Keratinocyte (primary cell): ENCODE measurements at places on chromosomes 11 and 22.

GRCh38 chr22:11628651-11629511 lies 3899.1 kb upstream of the OR11H1 start:
- H3K36me3 ChIP-seq = no peaks in the 10 kb centered on the region
- H3K4me1 ChIP-seq = no peaks in the 10 kb centered on the region
- H3K27me3 ChIP-seq = no peaks in the 10 kb centered on the region
- H3K4me3 ChIP-seq = no peak overlapping the region
- no peak for DNase-seq
- H3K27ac ChIP-seq = no peak overlapping the region

DNA sequence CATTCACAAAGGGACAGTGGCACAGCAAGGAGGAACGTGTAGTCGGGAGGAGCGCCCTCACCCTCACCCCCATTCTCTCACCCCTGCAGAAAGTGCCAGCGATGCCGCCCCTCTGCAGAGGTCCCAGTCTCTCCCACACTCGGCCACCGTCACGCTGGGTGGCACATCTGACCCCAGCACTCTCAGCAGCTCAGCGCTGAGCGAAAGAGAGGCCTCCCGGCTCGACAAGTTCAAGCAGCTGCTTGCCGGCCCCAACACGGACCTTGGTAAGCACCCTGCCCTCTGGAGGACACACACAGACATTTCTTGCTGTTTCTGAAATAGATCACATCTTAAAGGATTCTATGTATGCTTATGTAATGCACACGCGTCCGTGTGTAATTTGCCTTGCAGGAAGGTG lies 34.9 kb downstream of the TBC1D22A start:
- H3K4me3 ChIP-seq = no peak overlapping the region
- peaks cover 5% of the 10 kb centered on the region for H3K4me1 ChIP-seq
- peaks cover 47% of the 10 kb centered on the region for H3K36me3 ChIP-seq
- no peak for DNase-seq

DNA sequence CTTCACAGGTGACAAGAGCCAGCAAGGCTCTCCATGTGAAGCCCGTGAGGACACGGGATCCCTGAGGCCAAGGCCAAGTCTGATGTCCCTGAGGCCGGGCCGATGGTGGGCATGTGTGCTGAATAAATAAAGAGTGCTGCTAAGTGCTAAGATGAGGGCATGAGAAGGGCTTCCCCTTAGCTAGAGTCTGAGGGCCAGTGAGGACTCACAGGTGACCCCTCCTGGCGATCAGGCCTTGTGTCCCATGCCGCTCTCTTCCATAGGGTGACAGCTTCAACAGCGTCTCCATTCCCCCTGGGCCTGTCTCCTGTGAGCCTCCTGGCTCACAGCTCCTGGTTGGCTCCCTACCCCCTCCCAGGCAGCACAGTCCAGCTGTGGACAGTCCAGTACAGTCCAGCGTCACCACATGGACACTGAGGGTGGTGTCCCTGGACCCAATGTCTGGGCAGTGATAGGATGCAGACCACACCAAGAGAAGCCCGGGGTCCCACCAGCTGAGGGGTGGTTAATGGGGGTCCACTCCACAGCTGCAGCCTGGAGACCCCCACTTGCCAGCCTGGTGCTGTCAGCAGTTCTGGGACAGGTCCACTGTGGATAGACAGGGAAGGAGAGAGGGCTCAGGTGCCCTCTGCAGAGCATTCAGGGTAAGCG lies 1033.2 kb downstream of the TBC1D22A start:
- no peak for DNase-seq
- no peak overlapping the region for H3K27ac ChIP-seq
- H3K27me3 ChIP-seq = no peaks in the 10 kb centered on the region
- H3K36me3 ChIP-seq = no peaks in the 10 kb centered on the region
- H3K4me3 ChIP-seq = no peak overlapping the region
- H3K4me1 ChIP-seq = no peaks in the 10 kb centered on the region

DNA sequence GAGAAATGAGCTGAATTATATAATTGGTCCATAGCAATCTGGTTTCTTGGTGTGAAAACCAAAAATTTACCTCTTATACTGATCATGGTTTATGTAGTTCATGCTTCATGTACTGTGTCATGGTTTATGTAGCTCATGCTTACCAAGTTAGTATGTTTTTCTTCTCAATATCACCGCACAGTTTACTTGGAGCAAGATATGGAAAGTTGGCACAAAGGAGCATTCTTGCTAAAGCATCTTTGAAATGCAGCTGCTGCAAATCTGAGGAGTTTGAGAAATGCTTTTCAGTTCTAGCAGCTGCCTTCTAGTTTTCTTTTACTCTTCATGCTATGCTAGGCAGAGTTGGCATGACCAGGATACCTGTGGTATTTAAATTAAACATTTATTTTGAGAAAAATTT lies 4.5 kb downstream of the OR10G7 start:
- no peaks in the 10 kb centered on the region for H3K36me3 ChIP-seq
- DNase-seq = no peak
- no peak overlapping the region for H3K4me3 ChIP-seq
- H3K27ac ChIP-seq = no peak overlapping the region
- no peaks in the 10 kb centered on the region for H3K27me3 ChIP-seq
- no peaks in the 10 kb centered on the region for H3K4me1 ChIP-seq

GRCh38 chr11:76124905-76125770 lies 81.2 kb downstream of the WNT11 start:
- H3K4me3 ChIP-seq = no peak overlapping the region
- no peaks in the 10 kb centered on the region for H3K4me1 ChIP-seq
- H3K36me3 ChIP-seq = no peaks in the 10 kb centered on the region

DNA sequence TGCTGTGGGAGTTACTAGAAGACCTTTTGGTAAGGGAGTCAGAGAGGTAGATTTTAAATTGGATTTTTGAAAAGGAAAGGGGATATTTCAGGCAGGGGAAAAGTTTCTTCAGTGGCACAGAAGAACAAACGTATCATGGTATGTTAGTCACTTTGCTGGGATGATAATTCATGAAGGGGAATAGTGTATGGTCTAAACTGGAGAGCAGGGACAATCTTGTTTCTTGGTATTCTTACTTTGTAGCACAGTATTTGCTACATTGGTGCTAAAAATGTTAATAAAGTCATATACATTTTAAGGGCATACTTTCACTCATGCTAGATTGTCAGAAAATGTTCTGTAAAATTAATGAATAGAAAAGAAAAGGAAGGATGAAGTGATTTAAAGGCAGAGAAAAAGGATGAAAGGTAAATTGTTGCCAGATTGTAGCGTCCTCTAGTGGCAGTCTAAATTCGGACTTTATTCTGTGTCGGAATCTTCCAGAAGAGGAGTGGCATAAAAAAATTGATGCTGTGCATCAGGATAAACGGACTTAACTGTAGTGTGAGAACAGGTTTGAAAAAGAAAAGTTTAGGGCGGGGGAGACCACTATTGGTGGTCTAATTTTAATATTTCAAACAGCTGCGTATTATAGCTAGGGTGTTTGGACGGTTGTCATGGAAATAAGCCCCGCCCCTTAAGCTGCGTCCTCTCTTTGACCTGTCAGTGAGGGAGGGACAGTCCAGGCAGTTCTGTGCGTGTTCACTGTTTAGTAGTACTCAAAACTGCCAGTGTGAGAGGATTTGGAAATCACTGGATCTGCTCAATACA lies at the start of gene BCO2:
Gene BCO2 (plus strand): TSS at position 724 of the 810 bp plus-strand sequence. CDS start 90 bp downstream, outside the sequence.
- H3K4me3 ChIP-seq = no peak within 1 kb of the TSS
- H3K36me3 ChIP-seq = no peaks in the 10 kb centered on the region
- DNase-seq = no peak
- H3K27me3 ChIP-seq = no peaks in the 10 kb centered on the region
- H3K27ac ChIP-seq = no peak within 1 kb of the TSS

GRCh38 chr22:42156598-42156997 lies 26.0 kb upstream of the CYP2D6 start:
- no peak for DNase-seq
- H3K36me3 ChIP-seq = peaks cover 17% of the 10 kb centered on the region
- H3K27ac ChIP-seq = peak overlapping the region; percentile 29
- peaks cover 20% of the 10 kb centered on the region for H3K4me1 ChIP-seq

GRCh38 chr11:43243927-43244326 lies 67.9 kb upstream of the API5 start:
- no peaks in the 10 kb centered on the region for H3K27me3 ChIP-seq
- no peak overlapping the region for H3K4me3 ChIP-seq
- DNase-seq = no peak
- H3K36me3 ChIP-seq = no peaks in the 10 kb centered on the region
- no peak overlapping the region for H3K27ac ChIP-seq

DNA sequence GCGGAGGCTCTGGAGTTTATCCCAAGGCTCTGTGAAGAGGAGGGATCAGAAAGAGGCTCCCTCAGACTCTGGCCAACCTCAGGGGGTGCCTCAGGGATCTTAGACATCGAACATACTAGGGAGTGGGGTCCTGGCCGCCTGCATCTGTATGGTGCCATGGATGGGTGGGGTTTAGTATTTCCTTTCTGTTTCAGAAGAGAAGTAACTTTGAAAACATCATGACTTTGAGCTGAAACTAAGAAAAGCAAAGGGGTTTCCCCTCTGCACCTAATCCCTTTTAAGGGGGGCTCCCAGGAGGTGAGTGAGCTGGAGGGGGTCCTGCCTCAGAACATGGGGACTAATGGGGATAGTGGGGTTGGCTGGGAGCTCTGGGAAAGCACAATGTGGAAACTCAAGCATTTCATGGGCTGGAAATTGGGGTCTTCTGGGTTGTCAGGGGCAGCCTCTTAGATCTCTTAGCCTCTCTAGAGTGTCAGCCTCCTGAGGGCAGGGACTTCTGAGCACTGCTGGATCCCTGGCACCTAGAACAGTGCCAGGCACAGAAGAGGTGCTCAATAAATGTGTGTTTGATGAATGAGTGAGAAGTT lies 11.8 kb upstream of the SSTR3 start:
- peaks cover 11% of the 10 kb centered on the region for H3K4me1 ChIP-seq
- no peaks in the 10 kb centered on the region for H3K27me3 ChIP-seq
- peaks cover 14% of the 10 kb centered on the region for H3K36me3 ChIP-seq

DNA sequence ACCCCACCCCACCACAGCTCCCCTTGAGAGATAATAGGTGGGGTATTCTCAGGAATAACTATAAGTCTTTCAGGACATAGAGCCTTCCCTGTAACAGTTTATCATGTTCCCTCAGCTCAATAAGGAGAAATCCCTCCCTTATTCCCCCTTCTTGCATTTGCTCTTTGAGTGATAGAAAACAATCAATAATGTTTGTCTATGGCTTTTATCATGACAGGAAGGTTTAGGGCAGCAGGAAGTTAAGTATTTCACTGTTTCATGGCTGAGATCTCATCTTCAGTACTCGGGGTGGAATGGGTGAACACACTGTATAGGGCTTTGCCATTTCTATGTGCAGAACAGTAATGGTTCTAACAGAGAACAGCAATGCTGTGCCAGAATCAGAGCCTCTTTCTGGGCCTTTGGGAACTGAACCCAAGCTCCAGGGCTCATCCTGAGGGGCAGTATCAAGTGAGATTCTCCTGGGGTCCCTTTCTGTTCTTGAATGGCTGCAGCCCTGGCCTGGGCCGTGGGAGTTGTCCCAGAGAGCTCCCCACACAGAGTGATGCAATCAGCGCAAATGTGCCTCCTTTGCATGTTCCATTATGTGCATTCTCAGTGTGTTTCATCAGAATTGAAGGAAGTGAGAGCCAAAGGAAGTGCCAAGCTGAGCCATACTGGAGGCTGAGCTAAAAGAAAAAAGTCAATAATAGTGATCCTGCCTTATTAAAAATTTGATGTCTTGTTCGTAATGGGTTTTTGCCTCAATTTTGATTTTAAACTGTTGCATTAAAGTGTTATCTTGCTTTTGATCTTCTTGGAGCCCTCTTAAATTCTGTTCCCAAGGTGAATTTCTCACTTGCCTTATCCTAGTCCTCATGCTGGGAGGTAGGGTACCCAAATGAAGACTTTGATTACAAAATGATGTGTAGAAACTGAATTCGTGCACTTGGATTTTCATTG lies 2.9 kb upstream of the CYP2R1 start:
- no peak for DNase-seq
- no peaks in the 10 kb centered on the region for H3K36me3 ChIP-seq
- peaks cover 3% of the 10 kb centered on the region for H3K27me3 ChIP-seq
- no peak overlapping the region for H3K27ac ChIP-seq
- no peak overlapping the region for H3K4me3 ChIP-seq
- H3K4me1 ChIP-seq = peaks cover 8% of the 10 kb centered on the region

DNA sequence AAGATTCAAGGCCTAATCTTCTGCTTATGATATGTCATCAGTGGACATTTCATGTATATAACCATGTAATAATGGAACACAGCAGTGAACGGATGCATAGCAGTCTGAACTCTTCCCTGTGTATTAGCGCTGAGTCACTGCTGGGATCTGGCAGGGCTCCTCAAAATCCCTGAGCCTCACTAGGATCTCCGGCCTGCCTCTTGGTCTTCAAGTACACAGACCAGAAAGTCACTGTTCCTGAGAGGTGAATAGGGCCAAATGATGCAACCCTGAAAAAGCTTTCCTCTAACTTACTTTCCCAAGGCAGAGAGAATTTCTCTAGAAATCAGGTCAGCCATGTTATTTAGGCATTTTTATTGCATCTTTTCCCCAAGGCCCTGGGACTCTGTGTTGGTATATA lies 35.0 kb downstream of the POU2AF1 start:
- DNase-seq = no peak
- no peaks in the 10 kb centered on the region for H3K36me3 ChIP-seq
- H3K27me3 ChIP-seq = peaks cover 3% of the 10 kb centered on the region
- no peak overlapping the region for H3K4me3 ChIP-seq
- H3K27ac ChIP-seq = no peak overlapping the region

- no peaks in the 10 kb centered on the region for H3K36me3 ChIP-seq
- DNase-seq = no peak
- H3K4me1 ChIP-seq = peaks cover 4% of the 10 kb centered on the region
- no peaks in the 10 kb centered on the region for H3K27me3 ChIP-seq
- no peak overlapping the region for H3K27ac ChIP-seq
Observed at GRCh38 chr22:47086596-47087248, 324.3 kb downstream of the TBC1D22A start.

GRCh38 chr11:33769542-33769941 lies 4.8 kb downstream of the FBXO3 start:
- peak overlapping the region; percentile 66 for H3K27ac ChIP-seq
- DNase-seq = no peak
- H3K27me3 ChIP-seq = no peaks in the 10 kb centered on the region
- peaks cover 5% of the 10 kb centered on the region for H3K36me3 ChIP-seq

- H3K36me3 ChIP-seq = peaks cover 7% of the 10 kb centered on the region
- peaks cover 18% of the 10 kb centered on the region for H3K4me1 ChIP-seq
- H3K27me3 ChIP-seq = no peaks in the 10 kb centered on the region
- no peak for DNase-seq
- no peak overlapping the region for H3K4me3 ChIP-seq
Observed at GRCh38 chr22:41234815-41235695, 5.7 kb downstream of the CHADL start.

- no peaks in the 10 kb centered on the region for H3K36me3 ChIP-seq
- H3K27me3 ChIP-seq = no peaks in the 10 kb centered on the region
- H3K4me1 ChIP-seq = peaks cover 20% of the 10 kb centered on the region
- DNase-seq = no peak
Observed at GRCh38 chr11:11400635-11401232, 47.7 kb upstream of the CSNK2A3 start.

DNA sequence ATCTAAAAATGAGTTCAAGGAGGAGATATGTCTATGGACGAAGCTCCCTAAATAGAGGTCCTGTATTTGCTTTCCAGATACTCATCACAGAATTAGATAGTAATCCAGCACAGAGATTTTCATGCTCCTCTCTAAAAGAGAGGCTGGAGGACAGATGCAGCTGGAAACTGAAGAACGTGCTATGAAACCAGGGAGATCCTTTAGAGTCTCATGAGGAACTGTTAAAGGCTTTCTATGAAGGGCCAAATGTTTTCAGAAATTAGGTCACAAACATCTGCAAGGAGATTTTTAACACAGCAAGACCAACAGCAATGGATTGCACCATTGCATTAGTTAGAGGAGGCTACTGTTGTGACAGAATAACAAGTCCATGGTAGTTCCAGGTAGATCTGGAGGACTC lies 95.6 kb upstream of the ARHGAP20 start:
- H3K36me3 ChIP-seq = no peaks in the 10 kb centered on the region
- no peak overlapping the region for H3K27ac ChIP-seq
- no peak overlapping the region for H3K4me3 ChIP-seq
- H3K4me1 ChIP-seq = no peaks in the 10 kb centered on the region
